ENCODE measurements at places on chromosomes 13 and 19.

DNA sequence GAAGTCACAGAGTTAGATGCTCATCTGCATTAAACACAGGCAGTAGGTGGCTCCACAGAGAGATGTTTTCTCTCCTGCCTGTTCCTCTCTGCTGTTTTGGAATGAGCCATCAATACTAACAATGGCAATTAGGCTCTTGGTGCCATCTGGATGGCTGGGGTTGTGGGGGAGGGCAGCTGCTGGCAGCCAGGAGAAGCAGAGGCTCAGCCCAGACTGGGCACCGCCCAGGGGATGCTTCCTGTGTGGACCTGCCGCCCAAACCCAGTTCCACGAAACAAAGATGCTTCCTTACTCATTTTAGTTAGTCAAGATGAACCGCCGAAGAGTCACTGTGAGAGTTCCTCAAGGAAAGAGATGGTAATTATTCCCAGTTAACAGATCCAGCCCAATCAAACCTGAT lies 50.8 kb upstream of the PCDH8 start:
- no peak for DNase-seq

- DNase-seq = no peak
These were observed 141.2 kb downstream of the URI1 start for GRCh38 chr19:30083125-30083681.

GRCh38 chr19:810077-810855 lies 11.5 kb downstream of the PLPPR3 start:
- DNase-seq = no peak

GRCh38 chr19:41958367-41959055 lies 610 bp downstream of the RABAC1 start:
- DNase-seq = peak; percentile 23

- no peak for DNase-seq
These were observed 454.3 kb downstream of the PCDH17 start for GRCh38 chr13:58085819-58086218.

DNA sequence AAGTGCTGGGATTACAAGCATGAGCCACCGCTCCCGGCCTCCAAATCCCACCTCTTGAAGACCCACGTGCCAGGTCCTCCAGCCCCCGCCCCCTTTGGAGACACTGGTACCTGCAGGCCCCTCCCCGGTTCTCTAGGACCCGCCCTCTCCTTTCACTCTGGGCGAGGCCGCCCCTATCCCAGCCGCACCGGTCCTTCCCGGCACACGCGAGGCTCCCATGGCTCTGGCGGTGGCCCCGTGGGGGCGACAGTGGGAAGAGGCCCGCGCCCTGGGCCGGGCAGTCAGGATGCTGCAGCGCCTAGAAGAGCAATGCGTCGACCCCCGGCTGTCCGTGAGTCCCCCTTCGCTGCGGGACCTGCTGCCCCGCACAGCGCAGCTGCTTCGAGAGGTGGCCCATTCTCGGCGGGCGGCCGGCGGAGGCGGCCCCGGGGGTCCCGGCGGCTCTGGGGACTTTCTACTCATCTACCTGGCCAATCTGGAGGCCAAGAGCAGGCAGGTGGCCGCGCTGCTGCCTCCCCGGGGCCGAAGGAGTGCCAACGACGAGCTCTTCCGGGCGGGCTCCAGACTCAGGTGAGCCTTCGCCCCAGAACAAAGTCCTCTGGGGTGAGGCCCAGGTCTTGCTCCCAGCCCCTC lies at the start of gene CBLC:
CBLC (plus strand) TSS at position 176 of the 633 bp plus-strand sequence; CDS start at position 218, 42 bp downstream.
- DNase-seq = peak; percentile 64

DNA sequence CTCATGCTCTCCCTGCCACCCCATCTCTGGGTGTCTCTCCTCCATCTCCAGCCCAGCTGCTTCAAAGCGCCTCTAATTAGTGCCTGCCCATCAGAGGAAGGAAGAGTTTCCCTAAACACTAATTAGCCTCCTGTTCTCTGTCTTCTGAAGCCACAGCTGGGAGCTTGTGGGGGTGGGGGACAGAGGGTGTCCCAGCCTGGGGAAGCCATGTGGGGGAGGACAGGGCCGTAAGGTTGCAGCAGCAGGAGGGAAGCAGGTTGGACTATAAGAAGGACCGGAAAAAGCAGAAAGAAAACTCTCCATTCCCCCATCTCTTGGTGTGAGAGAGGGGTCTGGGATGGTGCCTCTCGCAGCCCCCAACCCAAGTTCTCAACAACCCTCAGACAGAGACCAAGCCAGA lies 26.2 kb downstream of the SLC8A2 start:
- DNase-seq = no peak
